ENCODE measurements at places on chromosomes 13 and 19. TPM values are rescaled to one million over a fixed set of nuclear protein-coding genes. Genes with fewer than 3 reads are reported as not detected.

- no peak for DNase-seq
Observed at GRCh38 chr13:76717092-76717491, 169.1 kb downstream of the KCTD12 start.

The RNASEH2B gene
- 41.3 TPM for total RNA-seq

DNA sequence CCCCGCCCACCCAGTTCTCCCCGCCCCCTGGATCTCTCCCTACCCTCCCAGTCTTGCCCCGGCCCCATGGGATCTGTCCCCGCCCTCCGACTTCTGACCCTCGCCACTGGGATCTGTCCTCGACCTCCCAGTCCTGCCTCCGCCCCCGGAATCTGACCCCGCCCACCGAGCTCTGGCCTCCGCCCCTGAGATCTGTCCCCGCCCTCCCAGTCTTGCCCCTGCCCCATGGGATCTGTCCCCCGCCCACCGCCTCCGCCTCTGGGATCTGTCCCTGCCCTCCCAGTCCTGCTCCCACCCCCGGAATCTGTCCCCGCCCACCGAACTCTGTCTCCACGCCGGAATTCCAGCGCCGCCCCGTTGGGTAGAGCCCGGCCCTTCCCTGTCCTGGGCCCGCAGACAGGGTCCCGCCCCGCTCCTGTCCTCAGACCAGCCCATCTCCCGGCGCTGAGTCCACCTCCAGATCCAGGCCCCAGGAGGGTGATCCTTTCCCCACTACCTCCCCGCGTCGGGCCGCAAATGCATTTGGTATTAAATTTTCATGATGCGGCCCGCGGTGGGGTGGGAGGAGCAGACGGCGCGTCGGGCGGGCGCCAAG is 1.5 kb upstream of the SLC17A7 start:
- DNase-seq, result peak; percentile 82

The WDR62 gene
- total RNA-seq, result 17.0 TPM

- DNase-seq, result no peak
Observed at GRCh38 chr13:104641309-104641708, 1575.1 kb upstream of the SLC10A2 start.

The CGB3 gene
- total RNA-seq, result not detected

DNA sequence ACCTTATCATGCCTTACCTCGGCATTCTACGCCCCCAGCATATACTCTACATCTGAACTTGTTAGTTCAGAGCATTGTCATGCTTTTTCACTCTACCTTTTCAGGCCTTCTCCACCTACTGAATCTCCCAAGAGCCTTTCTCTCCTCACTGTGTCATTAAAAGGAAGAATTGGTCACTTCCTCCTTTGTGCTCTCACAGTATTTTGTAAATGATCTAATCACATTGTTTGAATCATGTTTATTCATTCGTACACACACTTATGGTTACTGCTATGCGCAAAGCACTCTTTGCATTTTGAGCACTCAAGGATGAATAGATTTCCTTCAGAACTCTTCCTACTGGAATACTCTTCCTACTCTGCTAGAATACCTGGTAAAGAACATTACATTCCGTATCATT is 15.8 kb upstream of the ELF1 start:
- no peak for DNase-seq

DNA sequence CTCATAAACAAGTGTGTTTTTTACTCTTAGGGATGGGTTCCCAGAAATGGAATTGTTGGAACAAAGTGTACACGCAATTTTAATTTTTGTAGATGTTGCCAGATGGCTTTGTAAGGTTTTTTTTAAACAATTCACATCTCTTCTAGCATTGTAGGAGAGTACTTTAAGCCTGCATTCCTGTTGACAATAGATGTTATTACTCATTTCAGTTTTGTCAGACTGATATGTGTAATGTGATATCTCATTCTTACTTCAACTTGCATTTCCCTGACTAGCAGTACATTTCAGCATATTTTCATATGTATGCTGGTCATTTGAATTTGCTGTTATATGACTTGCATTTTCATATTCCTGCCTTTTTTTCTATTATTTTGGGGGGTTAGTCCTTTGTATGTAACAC is 186.6 kb upstream of the SLITRK6 start:
- no peak for DNase-seq

GRCh38 chr13:22848539-22849052 is 332.2 kb upstream of the SGCG start:
- DNase-seq, result no peak

DNA sequence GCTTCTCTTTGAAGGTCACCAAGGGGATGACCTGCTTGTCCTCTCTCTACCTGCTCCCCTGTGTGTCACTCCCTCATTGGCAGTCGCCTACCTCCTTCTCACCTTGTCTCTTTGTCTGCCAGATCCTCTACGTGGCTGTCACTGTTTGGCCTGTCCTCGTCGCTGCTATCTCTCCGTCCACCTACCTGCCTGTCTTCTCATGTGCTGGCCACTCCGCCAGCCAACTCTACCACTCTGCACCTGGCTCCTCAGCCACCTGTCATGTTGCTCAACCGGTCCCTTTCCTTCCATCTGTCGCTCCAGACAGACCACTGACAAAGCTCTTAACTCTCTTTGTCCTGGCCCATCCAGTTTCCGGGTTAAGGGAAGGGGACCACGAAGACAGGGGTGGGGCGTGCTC is at the start of gene KLK12:
Gene KLK12, minus strand, starts transcription at position 299 of the 400 bp plus-strand sequence. CDS start 381 bp downstream, outside the sequence.
- DNase-seq, result no peak

The FFAR3 gene
- total RNA-seq, result not detected

DNA sequence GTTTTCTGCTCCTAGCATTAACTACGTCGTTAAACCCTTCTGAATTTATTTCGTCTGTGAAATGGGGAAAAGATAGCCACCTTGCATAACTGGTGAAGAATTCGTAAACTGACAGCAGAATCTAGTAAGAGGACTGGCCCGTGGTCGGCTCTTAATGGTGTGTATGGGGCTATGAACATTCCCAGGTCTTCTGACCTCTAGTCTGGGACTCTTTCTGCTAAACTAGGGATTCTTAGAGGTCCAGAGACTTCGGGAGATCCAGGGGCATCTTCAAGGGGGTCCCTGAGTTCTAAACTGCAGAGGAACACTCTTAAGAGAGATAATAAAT is 231.1 kb upstream of the SERP2 start:
- no peak for DNase-seq

The ZNF560 gene
- not detected for total RNA-seq
